ENCODE measurements at places on chromosomes 3 and 15.

- no peak for DNase-seq
Observed at GRCh38 chr15:91867581-91868026, 14.1 kb downstream of the SLCO3A1 start.

GRCh38 chr3:38793721-38794120, 22.3 kb downstream of the SCN10A start:
- no peak for DNase-seq

DNA sequence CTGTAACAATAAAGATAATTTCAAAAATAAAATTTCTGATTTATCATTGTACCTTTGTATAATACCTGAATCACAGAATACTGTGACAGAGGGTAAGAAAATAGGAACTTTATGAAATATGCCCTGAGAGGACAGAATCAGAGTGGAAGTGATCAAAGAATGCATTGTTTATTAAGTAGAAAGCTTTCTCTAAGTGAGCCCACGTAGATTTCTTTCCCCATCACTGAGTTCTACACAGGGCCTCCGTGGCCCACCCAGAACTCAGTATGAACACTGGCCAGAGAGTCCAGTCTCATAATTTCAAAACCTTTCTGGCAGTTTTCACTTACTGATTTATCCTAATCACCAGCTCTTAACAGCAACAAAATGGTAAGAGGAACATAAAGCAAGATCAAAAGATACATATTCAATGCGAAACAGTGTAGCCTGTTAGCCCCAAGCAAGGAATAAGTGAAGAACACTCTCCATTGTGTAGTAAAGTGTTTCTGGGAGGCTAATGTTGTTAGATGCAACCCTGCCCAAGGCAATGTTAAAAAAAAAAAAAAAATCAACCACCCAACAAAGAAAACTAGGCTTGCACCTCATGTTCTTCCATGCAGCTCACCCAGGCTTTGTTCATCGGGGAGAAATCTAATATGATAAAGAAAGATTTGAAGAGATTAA, 341.3 kb downstream of the LSAMP start:
- no peak for DNase-seq

GRCh38 chr3:188276375-188276774, 122.4 kb downstream of the LPP start:
- no peak for DNase-seq

- DNase-seq, result no peak
Observed at GRCh38 chr3:11212299-11212608, 58.0 kb downstream of the HRH1 start.

- no peak for DNase-seq
Observed at GRCh38 chr15:69735121-69735520, 282.5 kb downstream of the RPLP1 start.

GRCh38 chr15:51634591-51635198, 12.1 kb upstream of the DMXL2 start:
- no peak for DNase-seq

DNA sequence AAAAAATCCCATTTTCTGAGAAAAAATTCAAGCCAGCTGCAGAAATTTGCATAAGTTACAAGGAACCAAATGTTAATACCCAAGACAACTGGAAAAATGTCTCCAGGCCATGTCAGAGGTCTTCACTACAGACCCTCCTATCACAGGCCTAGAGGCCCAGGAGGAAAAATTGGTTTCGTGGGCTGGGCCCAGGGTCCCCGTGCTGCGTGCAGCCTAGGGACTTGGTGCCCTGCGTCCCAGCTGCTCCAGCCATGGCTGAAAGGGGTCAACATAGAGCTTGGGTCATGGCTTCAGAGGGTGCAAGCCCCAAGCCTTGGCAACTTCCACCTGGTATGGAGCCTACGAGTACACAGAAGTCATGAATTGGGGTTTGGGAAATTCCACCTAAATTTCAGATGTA, 78.0 kb downstream of the MYH15 start:
- DNase-seq, result no peak

GRCh38 chr3:56347219-56347871, 120.9 kb downstream of the ERC2 start:
- no peak for DNase-seq

DNA sequence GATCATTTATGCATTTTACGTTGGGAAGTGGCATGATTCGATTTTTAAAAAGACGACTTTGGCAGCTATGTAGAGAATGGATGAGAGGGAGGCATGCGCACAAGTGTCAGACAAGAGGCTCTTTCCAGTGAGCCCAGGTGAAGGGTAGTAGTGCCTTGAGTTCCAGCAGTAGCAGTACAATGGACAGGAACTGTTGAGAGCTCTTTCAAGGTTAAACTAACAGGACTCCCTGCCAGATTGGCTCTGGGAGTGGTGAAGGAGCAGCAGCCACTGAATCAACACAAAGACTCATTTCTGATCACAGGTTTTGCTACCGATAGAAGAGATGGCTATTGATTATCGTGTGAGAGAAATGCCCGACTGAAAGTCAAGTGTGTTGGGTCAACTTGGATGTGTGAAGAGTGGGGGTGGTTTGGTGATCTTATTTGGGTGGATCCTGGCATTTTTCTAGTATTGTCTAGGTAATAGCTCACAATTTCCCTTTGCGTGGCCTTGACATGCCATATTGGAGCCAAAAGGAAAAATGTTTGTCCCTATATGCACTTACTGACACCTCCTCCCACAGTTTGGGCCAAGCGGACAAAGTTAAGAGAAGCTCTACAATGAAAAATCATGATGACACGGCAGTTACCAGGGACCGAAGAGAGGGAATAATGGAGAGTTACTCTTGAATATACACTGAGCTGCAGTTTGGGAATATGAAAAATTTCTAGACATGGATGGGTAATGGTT, 81.6 kb upstream of the MDFIC2 start:
- no peak for DNase-seq

DNA sequence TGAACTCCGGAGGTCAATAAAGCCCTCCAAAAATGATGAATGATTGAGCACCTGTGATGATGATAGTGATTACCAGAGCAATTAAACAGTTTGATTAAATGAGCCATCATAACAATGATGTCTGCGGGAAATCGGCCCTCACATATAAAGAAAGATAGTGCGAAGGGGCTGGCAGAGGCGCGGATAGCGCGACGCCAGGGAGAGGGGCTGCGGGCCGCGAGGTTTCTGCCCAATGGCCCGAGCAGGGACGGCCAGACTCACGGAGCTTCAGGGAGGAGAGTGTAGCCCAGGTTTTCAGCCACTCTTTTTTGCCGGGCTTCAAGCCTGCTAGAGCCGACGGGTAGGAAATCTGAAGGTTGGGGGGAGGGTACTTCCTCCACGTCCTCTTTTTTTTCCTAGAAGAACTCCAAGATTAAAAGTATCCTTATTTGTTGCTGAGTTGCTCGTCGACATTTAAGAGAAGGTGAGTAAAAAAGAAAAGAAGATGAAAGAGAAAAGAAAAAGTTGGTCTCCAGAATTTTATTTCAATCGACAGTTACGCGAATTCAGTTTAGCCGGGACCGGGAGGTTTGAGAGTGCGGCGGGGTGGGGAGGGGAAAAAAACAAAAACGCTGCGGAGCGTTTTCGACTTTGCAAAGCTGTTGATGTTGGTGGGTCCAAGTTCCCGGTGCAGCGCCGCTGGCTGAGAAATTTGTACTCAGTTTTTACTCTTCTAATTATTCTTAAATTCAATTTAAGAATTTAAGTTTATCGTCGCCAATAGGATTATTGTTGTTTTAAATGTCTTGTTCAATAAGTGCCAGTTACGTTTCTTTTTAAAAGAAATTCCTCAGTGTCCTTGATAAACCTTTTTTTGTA, 2.2 kb upstream of the MEIS2 start:
- no peak for DNase-seq

GRCh38 chr3:84692261-84692660, 266.5 kb upstream of the CADM2 start:
- DNase-seq, result no peak

GRCh38 chr3:111035316-111035715, 36.3 kb upstream of the NECTIN3 start:
- no peak for DNase-seq

DNA sequence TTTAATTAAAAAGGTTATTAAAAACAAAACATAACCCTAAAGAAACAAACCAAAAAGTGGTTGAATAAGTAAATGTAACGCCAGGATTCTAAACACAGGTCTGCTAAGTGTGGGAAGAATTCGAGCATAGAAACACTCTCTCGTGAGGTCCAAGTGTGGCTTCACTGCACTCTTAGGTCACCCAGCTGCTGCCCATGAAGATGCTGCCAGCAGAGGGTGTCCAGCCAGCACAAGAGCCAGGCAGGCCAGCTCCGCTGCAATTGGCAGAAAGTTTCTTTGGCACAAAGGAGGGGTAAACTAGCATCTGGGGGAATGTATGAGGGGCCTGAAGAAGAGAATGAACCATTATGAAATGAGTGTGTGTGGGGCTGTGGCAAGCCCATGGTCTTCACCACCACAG, 215.7 kb upstream of the FEZF2 start:
- DNase-seq, result no peak

- DNase-seq, result no peak
Observed at GRCh38 chr15:92696096-92696495, 40.5 kb upstream of the FAM174B start.

- no peak for DNase-seq
Observed at GRCh38 chr3:73405853-73406252, 218.9 kb downstream of the PDZRN3 start.

GRCh38 chr3:52518723-52519444, 14.8 kb downstream of the NT5DC2 start:
- DNase-seq, result no peak

- DNase-seq, result no peak
Observed at GRCh38 chr15:71957026-71957425, 146.7 kb downstream of the NR2E3 start.
